Femur (tissue), 1 donor: ENCODE measurements at places on chromosomes 3 and 15.

DNA sequence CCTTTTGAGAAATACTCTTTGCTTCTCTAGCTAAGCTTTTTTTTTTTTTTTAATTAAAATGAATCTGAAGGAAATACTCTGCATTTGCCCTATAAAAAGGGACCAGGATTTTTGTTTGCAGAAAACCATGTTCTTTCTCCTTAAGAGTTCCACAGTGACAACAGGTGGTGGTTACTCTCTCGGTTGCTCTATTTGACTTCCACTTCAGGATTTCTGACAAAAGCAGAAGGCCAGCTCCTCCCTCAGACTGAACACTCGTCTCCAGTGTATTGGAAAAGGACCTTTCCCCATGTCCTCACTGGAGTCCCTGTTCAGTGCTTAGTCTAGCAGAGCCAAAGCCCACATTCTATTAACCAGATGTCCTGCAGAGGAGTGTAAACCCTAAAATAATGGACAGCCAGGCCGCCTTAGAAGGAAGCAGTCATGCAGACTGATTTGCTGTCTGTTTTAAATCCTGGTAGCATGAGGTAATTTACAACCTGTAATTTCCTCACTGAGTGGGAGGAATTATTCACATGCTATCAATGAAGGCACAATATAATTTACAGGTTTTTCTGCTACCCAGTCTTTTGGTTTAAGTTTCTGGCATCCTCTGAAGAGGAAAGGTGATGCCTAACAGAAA is 599.3 kb downstream of the PYDC2 start:
- DNase-seq, result no peak

DNA sequence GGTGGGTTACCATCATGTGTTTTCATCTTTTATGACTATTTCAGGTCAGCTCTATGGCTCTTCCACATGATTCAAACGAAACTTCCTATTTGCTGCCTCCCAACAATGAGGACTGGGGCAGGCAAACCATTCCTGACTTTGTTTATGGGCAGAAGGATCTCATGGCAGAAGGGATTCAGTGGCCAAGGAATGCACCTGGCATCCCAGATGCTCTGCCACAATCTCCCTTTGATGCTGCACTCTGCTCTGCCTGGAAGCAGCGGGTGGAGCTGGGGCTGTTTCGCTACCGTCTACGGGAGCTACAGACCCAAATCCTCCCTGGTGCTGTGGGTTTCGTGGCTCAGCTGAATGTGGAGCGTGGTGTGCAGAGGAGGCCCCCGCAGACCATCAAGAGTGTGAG is 6.8 kb downstream of the GDPGP1 start:
- DNase-seq, result no peak

- DNase-seq, result no peak
Measured at GRCh38 chr3:128486205-128486628, 6.8 kb downstream of the GATA2 start.

DNA sequence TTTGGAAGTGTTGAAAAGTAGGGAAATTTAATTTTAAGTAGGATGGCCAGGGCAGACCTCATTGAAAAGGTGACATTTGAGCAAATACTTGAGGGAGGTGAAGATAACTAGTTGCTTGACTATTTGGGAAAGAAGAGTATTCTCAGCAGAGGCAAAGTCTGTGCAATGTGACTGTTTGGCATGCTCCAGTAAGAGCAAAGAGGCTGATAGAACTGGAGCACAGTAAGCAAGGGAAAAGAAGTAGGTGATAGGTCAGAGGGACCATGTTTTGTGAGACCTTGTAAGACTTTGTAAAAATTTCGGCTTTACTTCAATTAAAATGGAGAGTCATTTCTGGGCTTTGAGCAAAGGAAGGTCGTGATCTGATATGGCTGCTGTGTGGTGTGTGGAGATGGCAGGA is 335.8 kb downstream of the ZIC1 start:
- no peak for DNase-seq

- DNase-seq, result no peak
Measured at GRCh38 chr3:61066800-61067199, 184.5 kb downstream of the FHIT start.

GRCh38 chr3:30691249-30691880 is 85.0 kb downstream of the TGFBR2 start:
- DNase-seq, result no peak

DNA sequence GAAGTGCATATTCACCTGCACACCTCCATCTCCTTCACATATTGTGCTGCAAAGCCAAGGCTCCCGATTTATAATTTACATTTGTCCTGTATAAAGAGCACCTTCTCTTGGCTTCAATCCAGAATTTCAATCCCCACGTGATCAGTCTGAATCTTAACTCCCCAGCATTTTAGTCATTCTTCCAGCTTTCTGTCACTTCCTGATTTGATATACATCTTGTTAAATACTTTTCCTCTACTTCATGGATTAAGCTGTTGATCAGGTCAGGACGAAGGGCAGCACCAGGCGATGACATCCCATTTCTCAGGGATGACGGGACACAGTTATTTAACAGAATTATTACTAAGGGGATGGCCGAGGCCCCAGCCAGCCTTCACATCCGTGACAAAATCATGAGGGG is 212.5 kb downstream of the EPHB1 start:
- no peak for DNase-seq

DNA sequence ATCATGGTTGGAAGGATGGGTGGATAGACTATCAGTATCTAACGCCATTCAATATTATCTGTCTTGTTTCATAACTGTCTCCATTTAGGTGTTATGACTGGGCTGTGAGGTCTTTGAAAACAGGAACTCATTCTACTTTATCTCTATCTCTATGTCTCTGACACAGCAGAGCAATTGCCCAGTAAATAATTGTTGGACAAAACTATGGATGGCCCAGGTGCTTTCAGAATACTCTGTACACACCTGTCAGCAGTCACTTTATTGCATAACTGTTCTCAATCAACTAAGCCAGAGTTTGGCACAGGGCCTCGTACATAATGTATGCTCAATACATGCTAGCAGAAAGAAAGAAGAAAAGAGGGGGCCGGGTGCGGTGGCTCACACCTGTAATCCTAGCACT is 210.3 kb downstream of the OPA1 start:
- DNase-seq, result no peak

- no peak for DNase-seq
Measured at GRCh38 chr15:88872106-88872505, 23.2 kb downstream of the HAPLN3 start.

DNA sequence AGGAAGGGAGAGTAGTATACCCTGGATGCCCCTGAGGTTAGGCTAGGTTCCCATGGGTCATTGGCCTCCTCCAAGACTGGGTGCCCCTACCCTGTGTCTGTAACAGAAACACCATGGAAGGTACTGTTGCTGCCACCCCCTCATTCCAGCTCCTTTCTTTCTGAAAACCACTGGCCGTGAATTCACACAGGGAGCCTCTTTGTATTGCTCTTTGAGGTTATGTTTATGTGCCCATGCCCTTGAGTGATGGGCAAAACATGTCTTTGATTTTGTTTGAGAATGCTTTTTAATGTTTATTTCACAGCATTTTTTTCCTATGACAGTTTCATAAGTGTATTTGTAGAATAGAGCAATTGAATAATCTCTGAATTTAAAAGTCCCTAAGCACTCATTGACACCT is 79.7 kb downstream of the RARB start:
- no peak for DNase-seq

GRCh38 chr3:61943975-61944374 is 382.6 kb downstream of the PTPRG start:
- no peak for DNase-seq

GRCh38 chr3:20125897-20126296 is 60.1 kb downstream of the SGO1 start:
- DNase-seq, result peak; percentile 38

DNA sequence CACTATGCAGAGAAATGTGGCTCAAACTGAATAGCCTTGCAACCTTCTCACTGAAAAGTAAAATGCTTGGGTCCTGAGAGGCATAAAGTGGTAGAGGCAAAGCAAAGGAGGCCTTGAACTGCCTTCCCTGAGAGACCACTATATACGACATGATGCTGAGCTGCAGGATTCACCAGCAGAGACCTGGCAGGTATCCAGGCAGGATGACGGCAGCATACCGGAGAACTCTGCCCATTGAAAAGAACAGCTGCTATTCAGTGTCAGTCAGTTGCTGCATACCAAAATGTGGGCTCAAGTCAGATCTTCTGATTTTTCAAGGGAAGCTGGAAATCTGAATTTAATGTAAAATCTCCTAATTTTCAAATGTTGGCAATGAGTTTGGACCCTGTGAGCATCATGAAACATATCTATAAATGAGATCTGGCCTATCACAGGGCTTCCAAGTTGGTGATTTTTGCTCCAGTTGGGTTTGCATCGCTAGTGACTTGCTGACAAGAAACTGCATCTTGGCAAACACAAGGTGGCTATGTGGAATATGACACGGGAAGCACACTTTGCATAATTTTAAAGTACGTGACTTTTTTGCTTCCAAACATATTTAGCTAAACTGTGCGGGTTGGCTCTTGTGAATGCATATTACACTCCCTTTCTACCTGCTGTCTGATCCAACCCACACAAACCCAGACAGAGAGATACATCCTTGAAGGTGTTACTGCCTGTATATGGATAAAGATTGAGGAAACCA is 529.0 kb downstream of the AGBL1 start:
- DNase-seq, result peak; percentile 74

DNA sequence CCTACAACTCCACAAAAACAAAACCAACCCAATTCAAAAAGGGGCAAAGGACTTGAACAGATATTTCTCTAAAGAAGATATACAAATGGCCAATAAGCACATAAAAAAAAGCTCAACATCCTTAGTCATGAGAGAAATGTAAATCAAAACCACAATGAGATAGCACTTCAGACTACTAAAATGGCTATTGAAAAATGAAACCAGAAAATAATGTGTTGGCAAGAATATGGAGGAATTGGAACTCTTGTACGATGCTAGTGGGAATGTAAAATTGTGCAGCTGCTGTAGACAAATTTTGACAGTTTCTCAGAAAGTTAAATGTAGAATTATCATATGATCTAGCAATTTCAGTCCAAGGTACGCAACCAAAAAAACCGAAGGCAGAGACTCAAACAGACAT is 29.0 kb downstream of the KY start:
- no peak for DNase-seq

DNA sequence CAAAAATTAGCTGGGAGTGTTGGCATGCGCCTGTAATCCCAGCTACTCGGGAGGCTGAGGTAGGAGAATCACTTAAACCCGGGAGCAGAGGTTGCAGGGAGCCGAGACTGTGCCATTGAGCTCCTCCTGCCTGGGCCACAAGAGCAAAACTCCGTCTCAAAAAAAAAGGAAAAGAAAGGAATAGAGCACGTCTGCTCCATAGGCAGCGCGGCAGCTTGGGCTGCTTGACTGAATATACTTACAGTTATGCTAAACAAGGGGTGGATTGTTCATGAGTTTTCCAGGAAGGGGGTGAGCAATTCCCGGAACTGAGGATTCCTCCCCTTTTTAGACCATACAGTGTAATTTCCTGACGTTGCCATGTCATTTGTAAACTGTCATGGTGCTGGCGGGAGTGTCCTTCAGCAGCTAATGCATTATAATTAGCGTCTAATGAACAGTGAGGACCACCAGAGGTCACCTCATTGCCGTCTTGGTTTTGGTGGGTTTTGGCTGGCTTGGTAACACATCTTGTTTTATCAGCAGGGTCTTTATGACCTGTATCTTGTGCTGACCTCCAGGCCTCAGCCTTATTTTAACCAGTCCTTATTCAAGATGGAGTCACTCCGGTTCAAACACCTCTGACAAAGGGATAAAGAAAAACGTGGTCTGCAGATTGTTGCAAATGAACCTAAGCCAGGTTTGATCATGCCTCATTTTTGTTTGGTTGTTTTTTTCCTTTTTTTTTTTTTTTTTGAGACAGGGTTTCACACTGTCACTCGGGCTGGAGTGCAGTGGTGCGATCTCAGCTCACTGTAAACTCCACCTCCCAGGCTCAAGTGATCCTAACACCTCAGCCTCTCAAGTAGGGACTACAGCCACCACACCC is 24.9 kb upstream of the SENP5 start:
- peak; percentile 20 for DNase-seq

GRCh38 chr15:99177679-99178078 is 71.7 kb downstream of the TTC23 start:
- DNase-seq, result no peak

DNA sequence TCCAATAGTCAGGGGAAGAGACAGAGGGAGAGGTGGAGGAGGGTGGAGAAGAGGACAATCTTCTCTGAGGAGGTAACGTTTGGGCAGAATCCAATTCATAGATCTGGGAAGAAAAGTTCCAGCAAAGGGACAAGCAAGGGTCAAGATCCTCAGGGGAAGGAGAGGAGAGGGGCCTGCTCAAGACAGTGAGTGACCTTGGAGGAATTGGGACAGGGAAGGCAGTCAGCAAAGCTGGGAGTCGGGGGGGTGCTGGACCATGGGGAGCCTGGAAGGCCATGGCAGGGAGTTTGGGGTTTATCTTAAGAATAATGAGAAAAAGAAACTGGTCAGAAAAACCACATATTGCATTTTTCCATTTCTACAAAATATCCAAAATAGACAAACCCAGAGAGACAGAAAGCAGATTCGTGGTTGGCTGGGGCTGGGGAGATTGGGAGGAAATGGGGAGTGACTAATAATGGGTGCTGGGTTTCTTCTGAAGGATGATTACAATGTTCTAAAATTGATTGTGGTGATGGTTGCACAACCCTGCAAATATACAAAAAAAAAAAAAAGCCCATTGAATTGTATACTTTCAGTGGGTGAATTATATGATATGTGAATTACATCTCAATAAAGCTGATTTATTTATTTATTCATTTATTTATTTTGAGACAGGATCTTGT is 19.6 kb upstream of the SRP14 start:
- DNase-seq, result no peak

DNA sequence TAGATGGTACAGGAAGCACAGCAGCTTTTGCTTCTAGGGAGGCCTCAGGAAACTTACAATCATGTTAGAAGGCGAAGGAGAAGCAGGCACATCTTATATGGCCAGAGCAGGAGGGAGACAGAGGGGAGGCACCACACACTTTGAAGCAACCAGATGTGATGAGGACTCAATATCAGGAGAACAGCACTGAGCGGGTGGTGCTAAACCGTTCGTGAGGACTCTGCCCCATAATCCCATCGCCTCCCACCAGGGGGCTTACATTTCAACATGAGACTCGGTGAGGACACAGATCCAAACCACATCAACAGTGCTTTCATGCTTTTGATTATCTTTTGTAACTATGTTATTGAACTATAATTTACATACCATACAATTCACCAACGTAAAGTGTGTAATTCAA is 7.6 kb upstream of the TMEM44 start:
- no peak for DNase-seq

DNA sequence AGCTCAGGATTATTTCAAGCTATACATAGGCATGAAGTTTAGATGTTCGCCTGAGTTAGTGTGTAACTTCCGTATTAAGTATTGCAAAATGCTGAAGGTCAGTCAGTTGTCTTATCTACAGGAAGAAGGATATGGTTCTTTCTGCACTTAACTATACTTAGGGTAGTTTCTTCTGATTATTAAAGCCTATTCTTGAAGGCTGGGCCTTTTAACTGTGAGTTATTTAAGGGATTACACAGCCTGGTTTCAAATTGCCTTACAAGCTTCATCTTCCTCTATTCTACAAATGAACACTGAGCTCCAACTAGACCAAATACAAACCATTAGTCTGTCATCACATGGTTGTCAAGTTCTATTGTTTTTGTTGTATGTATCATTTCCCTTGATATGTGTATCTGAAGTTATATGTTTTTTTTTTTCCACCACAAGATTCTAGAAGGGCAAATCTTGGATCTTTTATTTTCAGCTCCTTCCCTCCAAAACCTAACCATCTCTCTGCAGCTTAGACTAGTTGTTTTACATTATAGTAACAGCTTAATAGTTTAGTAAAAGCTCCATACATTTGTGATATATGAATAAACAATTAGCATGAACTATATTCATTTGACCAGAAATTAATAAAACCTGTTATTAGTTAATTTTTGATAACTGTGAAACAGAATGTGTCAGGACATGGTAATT is 272.9 kb upstream of the KCNMB2 start:
- no peak for DNase-seq

- no peak for DNase-seq
Measured at GRCh38 chr3:8899876-8900460, 63.3 kb downstream of the RAD18 start.
